NCI-H1105 treated with DMSO at 0.1 percent for 48 hours (cell line): ENCODE measurements at places on chromosomes 11 and 22.

- DNase-seq = no peak
Measured at GRCh38 chr22:21712751-21713427, 22.7 kb downstream of the YPEL1 start.

DNA sequence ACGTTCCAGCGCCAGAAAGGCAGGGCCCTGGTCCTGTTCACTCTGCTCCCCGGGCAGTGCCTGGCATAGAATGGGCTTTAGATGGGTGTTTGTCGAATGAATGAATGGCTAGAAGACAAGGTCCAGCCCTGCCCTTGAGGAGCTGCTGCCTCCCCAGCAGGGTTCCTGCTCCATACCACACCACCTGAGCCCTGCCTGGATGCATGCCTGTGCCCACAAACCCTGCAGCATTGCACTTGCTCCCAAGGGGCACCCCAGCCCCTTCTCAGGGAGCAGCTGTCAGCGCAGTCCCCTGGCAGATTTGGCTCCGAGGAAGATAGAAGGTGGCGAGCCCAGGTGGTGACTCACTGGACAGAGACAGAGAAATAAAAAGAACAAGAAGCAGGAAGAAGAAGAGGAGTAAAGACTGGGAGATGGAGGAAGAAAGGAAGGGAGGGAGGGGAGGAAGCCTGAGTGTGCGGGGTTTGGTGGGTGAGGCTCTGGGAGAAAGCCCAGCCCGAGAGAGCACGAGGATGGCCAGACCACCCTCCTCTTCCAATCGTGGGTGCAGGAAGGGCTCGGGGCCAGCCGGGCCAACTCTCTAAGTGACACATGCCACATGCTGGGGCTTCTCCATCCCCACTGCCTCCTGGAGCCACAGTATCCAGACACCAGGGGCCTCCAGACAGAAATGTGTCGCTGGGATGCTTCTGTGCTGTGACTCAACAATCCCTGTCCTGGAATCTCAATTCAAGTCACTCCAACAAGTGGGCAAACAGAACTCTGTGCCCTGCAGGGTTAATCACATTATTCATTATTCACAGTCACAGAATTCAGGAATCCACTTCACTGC is 1474.3 kb downstream of the BRD1 start:
- no peak for DNase-seq

DNA sequence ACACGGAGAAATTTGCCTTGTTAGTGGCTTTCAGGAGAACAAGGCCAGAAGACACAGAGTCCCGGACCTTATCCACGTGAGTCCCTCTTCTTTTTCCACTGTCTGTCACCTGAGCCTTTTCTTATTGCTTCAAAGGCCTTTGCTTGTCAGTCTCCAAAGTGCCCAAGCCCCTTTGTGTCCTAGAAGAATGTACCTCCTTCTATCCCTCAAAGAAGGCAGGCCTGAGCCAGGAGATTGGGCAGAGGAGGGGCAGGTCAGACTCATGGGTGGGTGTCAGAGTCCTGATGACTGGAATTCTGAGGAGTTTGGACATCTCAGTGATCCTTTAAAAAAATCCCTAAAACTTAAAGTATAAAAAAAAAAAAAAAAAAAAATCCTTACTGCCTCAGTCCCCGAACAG is 299.6 kb upstream of the NCAM1 start:
- DNase-seq = no peak

GRCh38 chr22:33927752-33928151 is 7.5 kb upstream of the LARGE1 start:
- DNase-seq = no peak

- no peak for DNase-seq
Measured at GRCh38 chr22:42813501-42813900, 43.6 kb downstream of the ARFGAP3 start.

DNA sequence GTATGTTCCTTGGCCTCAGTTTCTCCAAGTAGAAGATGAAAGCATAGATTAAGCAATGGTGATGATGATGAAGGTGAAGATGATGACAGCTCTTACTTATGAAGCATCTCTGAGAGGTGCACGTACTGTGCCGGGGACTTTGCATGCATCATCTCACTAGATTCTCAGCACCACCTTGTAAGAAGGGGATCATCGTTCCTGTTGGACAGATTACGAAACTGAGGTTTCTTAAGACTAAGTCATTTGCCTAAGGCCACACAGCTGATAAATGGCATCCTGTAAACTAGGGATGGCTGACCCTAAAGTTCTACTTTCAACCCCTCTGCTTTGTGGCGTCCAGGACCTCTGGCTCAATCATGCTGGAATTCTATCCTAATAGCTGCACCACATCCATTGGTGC is 8.7 kb downstream of the MS4A15 start:
- DNase-seq = no peak

DNA sequence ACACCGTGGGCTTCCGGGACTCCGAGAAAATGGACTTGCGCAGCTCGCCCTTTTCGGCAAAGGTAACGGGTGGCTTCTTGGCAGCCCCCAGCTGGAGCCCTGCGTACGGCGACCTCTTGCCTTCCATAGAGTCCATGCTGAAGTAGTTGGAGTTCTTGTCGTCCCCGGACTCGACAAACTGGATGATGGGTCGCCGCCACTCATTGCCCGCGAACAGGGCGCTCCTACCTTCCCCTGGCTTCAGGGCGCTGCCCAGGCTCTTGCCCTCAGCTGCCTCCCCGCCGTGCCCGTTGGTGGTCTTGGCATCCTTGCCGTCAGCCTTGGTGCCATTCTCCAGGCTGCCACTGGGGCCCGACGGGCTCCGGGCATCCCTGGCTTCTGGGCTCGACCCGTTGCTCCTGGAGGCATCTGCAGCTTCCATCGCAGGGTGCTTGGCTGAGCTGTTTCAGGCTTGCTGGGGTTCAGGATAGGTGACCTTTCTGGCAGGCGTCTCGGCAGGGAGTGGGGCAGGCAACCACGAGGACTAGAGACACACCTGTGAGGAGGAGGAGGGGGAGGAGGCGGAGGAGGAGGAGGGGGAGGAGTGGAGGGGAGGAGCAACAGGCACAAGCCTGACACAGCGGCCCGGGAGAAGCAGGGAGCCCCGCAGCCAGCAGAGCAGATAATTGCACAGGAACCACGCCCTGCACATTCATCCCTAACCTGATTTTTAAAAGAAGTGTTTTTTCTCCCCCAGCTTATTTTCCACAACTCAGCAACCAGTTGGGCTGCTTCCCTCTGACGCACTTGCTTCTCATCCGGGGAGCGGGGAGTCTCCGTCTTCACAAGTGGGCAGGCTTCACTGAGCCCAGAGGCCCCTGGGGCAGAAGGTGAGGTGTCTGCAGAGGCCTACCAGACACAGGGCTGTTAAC is at the start of gene TRIM29:
TRIM29 (minus strand) TSS at position 503 of the 911 bp plus-strand sequence; CDS start at position 421, 82 bp downstream.
- no peak for DNase-seq

DNA sequence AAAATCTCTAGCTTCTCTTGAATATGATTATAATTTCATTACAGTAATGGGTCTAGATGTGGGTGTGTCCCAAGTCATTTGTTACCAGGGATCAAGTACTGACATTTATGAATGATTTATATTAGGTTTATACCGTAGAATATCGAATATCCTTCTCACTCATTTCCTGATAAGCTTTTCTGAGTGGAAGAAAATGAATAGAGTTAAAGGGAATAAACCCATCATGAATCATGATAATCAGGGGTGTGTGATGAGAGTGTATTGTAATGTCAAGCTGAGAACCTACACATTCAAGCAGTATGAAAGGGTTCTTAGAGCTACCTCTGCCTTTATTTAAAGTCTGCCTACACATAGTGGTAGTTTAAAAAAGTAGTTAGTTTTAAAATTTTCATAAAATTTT is 17.3 kb downstream of the MED17 start:
- DNase-seq = no peak

GRCh38 chr22:21641417-21641788 is 699 bp upstream of the SDF2L1 start:
- DNase-seq = peak; percentile 7

- no peak for DNase-seq
Measured at GRCh38 chr11:61077936-61078335, 24.4 kb upstream of the CD5 start.

DNA sequence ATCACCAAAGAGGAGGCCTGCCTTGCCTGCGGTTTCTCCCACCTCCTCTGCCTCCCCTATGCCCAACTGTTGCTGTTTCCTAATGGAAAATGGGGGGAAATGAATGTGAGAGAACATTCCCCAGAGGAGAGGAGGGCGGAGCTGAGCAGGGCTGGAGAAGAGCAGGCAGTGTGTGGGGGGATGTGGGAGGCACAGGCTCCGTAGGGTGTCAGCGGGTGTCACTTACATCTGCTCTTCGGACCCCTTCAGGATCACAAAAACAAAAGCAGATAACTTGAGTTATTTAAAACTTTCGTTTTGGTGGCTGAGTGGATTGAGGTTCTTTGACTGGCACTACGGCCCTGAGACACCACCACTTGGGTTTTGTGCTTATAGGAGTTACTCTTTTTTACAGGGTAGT is 93.8 kb downstream of the CEP164 start:
- no peak for DNase-seq

DNA sequence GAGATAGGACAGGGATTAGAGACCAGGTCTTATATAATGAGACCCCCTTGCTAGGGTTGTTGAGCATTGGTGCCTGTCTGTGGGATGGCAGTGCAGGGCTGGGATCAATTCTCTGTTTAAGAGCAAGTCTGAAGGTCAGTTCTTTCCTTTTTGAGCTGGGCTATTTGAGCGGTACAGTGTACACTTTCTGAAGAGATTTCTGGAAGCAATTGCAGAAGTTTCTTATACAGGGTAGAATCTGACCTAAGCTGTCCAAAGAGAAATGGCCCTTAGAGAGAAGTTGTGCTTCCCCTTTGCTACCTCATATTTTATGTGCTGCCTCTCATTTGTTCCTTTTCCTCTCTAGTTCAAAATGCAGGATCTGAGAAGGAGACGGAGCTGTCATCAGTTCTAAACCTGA is 35.8 kb downstream of the CSTPP1 start:
- DNase-seq = no peak

DNA sequence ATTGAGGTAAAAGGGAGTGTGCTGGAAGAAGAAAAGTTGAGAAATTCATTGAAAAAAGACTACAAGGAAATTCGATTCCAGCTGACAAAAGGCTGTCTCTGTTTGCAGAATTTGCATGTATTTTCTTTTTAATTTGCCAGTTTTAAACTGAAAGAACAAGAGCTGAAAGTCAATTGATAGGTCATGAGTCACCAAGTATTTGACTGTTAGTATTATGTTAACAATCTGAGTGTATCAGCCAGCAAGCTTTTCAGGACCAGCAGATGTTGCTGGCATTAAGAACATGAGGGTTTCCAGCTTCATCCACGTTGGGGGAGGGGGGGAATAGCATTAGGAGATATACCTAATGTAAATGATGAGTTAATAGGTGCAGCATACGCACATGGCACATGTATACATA is 726.7 kb downstream of the METTL15 start:
- DNase-seq = no peak

DNA sequence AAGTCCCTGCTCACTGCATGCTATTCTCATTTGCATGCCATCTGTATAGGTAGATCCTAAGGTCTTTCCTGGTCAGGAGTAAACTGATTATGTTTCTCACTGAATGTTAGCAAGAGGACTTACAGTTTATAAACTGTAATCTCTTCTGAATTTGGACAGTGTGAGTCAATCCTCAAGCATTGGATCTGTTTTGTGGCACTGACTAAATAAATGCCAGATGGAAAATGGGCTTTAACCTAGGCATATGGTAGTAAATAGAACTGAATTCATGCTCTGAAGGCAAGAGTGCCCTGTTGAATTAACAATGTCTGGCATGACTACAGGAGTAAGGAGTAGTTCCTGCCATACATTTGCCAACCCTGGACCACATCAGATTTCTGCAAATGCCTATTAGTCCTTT is 11.4 kb downstream of the FAM181B start:
- DNase-seq = no peak

- no peak for DNase-seq
Measured at GRCh38 chr11:64764040-64764611, 4.4 kb upstream of the PYGM start.

GRCh38 chr22:39997939-39998726 is 3.4 kb downstream of the FAM83F start:
- peak; percentile 84 for DNase-seq

GRCh38 chr22:18066181-18066859 is 11.5 kb upstream of the PEX26 start:
- no peak for DNase-seq

DNA sequence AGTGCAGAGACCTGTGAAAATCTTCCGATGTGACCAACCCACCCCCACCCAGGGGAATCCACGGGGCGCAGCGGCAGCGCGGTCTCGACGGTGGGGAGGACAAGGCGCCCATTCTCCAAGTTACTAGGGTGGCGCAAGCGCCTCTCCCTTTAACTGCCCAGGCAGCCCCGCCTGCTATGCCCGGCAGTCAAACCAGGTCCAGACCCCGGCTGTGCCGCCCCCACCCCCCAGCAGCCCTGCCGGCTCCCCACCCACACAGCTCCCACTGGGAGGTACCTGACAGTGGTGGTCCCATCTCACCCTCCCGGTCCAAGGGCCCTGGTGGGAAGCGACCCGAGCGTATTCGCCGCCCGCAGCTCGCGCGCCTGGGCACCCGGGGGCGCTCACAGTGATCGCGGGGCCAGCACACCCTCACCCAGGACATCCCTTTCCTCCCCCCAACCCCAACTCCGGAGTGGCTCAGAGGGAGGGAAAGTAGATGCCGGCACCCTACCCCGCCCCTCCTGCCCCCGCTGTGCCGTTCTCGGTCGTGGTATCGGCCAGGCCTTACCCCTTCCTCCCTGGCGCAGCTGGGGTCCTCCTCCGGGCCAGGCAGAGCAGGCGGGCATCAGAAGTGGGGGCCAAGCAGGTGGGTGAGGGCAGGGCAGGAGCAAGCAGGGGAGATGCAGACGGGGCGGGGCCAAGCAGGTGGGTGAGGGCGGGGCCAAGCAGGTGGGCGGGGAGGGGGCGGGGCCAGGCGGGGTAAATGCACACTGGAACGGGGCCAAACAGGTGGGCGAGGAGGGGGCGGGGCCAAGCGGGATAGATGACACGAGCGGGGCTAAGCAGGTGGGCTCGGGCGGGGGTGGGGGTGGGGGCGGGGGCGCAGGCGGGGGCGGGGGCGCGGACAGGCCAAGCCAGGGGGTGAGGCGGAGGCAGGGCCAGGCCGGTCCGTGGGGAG is at the start of gene TRPM5:
TRPM5 (minus strand) TSS at position 634 of the 940 bp plus-strand sequence. CDS start 21,478 bp downstream, outside the sequence.
- DNase-seq = peak; percentile 68

DNA sequence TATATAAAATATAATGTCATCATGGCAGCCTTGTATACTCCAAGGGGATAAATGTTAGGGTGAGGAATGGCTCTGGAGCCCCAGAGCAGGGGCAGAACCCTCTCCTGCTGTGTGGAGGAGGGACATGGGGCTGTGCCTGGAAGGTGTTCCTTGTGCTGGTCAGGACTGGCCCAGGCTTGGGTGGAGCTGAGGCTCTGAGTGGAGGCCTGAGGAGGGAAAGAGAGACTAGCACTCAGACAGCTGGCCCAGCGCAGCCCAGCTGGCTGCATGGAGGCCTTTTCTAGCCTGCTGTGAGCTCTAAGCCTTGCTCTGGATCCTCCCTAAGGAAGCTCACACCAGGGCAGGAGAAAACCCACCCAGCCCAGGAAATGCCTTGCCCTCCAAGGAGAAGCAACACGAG is 113.5 kb downstream of the RRAS2 start:
- no peak for DNase-seq

GRCh38 chr11:66851239-66851596 is 5.6 kb upstream of the LRFN4 start:
- DNase-seq = no peak

GRCh38 chr11:29093416-29094120 is 923.3 kb downstream of the KCNA4 start:
- no peak for DNase-seq
